ENCODE measurements at places on chromosomes 7 and 10.

- DNase-seq = no peak
Measured at GRCh38 chr7:140540136-140540777, 61.0 kb upstream of the MKRN1 start.

DNA sequence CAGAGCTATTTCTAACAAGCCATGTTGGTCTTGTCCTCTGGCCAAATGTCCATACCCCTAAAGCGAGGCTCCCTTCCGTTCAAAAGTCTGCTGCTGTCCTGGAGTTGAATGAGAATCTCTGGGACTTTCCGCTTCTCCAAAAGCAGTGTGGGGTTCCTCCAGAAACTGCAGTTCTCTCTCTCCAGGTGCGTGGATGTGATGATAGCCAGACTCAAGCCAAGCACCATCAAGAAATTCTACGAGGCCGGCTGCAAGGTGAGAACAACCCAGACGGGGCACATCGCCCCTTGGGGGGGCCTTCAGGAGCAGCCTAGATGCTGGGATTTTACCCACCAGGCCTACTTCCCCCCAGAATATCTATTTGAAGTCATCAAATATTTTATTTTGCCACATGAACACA is 26.5 kb downstream of the BTBD16 start:
- no peak for DNase-seq

- DNase-seq = peak; percentile 26
Measured at GRCh38 chr7:50552921-50553320, 12.3 kb downstream of the DDC start.

- DNase-seq = no peak
Measured at GRCh38 chr7:146926841-146927240, 810.2 kb downstream of the CNTNAP2 start.

DNA sequence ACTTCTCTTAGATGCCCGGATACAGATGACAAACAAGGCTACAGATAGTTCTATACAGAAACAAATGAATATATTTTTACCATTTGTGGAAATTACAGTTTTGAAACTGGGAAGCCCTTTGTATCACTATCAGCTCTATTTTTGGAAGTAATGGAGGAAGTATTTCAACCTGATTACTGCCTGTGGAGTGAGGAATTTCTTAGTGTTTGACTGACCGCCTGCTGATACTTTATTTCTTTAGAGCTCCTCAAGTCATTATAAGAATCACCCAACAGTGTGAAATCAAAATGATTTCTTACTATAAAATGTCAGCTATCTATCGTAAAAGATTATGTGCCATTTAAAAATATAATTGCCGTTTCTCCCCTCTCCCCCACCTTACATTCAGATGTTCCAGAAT is 290.9 kb downstream of the SDK1 start:
- no peak for DNase-seq

- DNase-seq = no peak
Measured at GRCh38 chr7:117062300-117062699, 109.0 kb downstream of the ST7 start.

GRCh38 chr10:63206997-63207811 is 74.1 kb downstream of the NRBF2 start:
- DNase-seq = no peak

GRCh38 chr7:100583132-100584053 is 2.5 kb downstream of the LRCH4 start:
- peak; percentile 79 for DNase-seq

DNA sequence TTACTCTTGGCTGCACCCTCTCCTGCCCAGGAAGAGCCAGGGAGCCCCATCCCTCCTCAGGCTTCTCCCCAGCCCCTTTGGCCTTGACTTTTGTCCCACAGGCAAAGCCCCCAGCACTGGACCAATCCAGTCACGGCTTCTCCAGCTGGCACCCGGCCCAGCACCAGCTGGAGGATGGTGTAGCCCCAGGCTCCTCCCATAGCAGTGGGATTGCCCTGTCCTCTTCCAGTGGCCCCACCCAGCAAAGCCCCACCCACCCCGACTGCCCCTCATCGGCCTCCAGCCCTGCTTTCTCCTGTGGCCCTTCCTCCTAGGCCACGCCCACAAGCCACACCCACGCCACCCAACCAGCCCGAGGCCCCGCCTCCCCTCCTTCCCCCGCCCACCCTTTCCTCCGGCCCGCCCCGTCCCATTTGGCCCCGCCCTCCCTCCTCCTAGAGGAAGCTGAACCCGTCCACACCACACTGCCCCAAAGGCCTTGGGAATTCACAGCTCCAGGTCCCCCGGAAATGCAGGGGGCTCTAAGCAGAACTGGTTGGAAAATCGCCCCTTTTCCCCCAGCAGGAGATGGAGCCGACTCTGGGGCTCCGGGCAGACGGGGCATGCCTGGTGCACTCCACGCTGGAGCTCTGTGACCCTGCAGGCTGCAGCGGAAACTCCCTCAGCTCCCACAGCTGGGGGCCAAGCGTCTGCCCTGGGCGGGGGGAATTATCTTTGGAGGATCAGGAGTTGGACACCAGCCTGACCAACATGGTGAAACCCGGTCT is 25.2 kb downstream of the GET4 start:
- peak; percentile 91 for DNase-seq

- DNase-seq = no peak
Measured at GRCh38 chr10:92873029-92873428, 24.7 kb downstream of the EXOC6 start.

All from SW480 (cell line).